ENCODE measurements at places on chromosomes 5 and 9.

DNA sequence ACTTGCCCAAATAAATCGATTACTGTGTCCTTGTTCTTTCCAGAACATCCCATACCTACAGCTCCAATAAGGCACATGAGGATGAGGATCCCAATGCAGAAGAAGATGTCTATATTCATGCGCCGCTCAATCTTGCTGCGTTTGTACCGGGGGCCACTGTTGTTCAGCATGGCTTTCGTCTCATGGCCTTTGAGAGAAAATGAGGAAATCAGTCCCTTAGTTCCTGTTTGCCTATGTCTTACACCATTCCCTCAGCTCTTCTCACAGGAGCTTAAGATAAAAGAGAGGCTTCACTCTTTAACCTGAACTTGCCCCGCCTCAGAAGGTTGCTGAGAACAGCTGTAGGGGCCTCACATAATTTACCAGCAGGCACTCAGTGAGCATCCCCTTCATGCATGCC is 211.6 kb downstream of the ATP10B start:
- no peak for DNase-seq

DNA sequence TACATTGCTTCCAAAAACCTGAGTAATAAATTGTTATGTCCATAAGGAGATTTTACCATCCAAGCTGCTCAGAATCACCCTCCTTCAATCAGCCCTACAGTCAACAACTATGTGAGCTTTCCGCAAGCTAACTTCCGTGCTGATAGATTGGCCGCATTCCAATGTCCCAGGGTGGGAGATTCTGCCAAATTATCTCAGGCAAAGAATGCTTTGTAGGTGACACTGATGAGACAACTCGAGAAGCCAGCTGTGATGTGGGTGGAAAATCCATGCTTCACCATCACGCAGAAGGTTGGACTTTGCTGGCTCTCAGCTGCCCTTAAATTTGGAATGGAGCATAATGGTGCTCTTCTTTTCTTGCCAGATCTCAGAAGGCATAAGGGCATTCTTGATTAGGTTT is 44.9 kb upstream of the HCN1 start:
- no peak for DNase-seq

DNA sequence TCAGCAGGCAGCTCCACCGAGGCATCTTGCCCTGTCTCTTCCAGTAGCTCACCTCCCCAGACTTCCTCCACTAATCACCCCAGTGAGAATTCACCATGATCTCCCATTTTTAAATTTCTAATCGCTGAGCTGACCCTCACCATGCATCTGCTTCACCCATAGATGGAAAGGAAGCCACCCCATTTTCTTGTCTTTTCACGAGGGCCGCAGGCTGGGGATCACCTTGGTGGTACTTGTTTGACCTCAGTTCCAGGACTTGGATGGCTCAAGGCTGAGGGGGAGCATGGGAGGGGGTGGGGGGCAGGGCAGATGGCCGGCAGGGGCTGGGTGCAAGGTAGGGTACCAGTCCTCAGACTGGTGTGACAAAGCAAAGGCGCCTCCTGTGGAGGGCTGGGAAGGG is 3.6 kb downstream of the PROP1 start:
- DNase-seq, result no peak

GRCh38 chr5:33892620-33893137 is 889 bp upstream of the ADAMTS12 start:
- no peak for DNase-seq

DNA sequence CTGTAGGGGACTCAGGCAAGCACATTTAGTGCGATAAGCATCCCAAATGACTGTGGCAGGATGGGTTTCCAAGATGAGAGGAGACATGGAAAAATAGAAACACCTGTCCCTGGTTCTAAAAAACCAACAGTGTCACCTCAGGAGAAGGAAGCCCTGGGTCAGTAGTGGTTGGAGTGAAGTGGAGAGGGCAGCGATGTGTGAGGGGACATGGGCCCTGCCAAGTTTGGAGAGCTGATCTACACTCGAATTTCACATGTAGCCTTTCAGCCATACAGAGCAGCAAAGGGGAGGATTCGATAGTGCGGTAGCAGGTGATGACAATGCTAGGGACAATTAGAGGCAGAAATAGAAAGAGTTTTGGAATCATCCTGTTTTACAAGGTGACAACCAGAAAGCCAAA is 32.6 kb upstream of the LHX2 start:
- no peak for DNase-seq

DNA sequence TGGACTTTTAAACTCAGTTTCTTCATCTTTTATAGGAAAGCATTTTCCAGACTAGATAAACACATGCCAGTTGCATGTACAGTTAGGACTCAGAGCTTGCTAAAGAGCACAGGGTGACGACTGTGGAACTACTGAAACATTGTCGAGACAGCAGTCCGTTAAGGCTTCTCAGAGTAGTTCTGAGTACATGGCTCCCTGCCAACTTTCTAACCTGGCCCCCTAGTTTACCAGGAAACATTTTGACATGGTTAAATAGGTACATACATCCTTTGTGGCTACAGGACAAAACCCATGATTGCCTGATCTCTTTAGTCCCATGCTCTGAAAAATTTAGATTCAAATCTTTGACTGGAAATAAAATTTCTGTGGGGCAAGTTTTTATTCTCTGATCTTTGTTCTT is 129.7 kb downstream of the SLF1 start:
- DNase-seq, result no peak

GRCh38 chr5:139847790-139848507 is 52.3 kb downstream of the PSD2 start:
- peak; percentile 66 for DNase-seq

- DNase-seq, result no peak
These were observed 209.5 kb downstream of the DCP2 start for GRCh38 chr5:113186061-113186460.

DNA sequence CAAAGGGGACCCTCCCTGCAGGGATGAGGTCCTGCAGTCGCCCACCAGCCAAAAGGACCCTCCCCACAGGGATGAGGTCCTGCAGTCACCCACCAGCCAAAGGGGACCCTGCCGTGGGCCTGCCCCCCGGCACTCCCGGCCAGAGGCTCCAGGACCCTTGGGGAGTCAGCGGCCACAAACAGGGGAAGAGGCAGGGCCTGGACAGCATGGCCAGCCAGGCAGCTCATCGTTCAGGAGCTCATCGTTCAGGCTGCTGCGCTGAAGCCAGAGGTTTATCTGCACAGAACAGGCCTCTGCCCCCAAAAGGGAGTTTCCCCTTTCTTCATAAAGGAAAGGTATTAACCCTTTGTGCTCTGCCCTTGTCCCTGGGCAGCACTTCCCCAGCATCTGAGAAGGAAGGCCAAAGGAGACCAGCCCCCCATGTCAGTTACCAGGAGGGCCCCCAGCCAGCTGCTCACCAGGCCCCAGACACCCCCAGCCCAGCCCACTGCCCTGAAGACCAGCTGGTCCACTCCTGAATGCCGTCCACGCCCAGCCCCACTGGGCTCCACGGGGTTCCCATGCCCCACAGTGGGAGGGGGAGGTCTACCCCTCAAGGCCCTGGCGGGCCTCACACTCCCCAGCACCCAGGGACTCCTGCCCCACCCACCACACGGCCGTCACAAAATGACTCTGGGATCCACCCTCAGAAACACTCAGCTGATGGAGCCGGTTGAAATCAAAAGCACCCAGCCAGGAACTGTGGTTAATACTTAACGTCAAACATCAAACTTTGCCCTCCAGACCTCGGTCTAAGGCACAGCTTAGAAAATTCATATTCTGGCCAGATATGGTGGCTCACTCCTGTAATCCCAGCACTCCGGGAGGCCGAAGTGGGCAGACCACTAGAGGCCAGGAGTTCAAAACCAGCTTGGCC is 6.3 kb downstream of the SLC12A7 start:
- DNase-seq, result no peak

GRCh38 chr5:146466521-146467349 is 19.6 kb downstream of the TCERG1 start:
- DNase-seq, result no peak

GRCh38 chr5:674630-675011 is 18.5 kb downstream of the TPPP start:
- DNase-seq, result no peak

- no peak for DNase-seq
These were observed 78.0 kb downstream of the PTCH1 start for GRCh38 chr9:95438561-95439357.

DNA sequence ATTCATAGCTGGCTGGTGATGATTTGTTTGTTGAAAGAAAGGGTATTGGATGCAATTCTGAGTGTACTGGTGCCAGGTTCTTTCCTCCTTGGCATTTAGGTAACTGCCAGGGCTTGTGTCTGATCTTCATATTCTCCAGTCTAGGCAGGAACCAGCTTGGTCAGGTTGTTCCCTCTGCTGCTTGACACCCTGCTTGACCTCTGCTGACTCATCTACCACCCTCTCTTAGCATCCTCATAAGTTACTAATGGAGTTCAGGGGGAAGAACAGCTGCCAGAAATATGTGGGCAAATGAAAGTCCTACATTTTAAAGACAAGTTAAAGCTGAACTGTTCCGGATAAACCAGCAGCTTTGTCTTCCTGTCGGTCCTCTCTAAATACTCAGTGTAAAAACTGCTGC is 116.1 kb upstream of the TNC start:
- no peak for DNase-seq

GRCh38 chr5:1107167-1108022 is 4.5 kb downstream of the SLC12A7 start:
- no peak for DNase-seq

- no peak for DNase-seq
These were observed 1181.7 kb downstream of the EFNA5 start for GRCh38 chr5:106489004-106489403.

DNA sequence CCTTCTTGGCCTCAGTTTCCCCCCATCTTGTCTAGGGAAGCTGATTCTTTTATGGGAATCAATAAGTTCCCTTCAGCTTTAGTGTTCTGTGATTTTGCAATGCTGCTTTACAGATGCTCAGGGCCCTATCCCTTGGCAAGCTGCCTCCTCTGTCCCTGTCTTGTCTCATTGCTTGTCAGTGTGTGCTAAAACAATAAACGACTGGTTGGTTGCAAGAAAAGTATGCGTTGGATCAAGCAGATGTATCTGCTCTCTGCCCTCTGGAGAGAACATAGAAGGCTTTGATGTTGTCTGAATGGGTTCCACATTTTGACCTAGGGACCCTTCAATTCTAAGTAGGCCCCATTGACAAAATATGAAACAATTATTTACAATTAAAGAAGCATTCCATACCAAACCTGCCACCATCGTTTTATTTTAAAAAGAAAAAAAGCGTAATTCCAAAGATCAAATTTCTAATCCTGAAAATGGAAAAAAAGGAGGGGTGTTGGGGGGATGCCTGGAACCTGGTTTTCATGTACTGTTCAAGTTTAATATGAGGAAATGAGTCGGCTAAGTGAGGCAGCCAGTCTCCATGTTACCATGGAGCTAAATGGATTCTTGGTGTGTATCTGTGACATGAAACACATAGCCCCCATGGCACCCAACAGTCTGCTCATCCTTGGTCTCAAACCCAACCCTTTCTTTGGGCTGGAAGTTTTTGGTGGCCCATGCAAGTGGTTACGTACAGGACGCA is 31.2 kb upstream of the TARS1 start:
- no peak for DNase-seq

- no peak for DNase-seq
These were observed 18.7 kb downstream of the IFT74 start for GRCh38 chr9:26974927-26975326.

- DNase-seq, result no peak
These were observed 17.8 kb downstream of the TBCA start for GRCh38 chr5:77758141-77758938.

DNA sequence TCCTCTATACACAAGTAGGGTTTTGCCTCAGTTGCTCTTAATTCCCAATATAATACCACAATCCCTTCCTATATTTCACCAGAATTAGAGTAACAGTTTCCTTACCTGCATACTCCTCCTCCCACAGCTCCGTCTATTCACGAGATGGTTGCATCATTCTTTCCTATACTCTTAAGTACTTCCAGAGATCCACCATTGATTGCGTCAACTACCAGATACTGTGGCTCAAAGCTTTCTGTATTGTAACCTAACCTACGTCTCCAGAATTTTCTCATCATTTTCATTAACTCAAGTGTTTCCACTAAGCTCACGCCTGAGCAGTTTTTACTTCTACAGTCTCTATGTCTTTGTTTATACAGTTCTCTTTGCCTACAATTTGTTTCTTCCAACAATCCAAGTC is 31.2 kb upstream of the MINAR2 start:
- no peak for DNase-seq

- DNase-seq, result no peak
These were observed 1568.5 kb upstream of the WWC1 start for GRCh38 chr5:166722939-166723338.

DNA sequence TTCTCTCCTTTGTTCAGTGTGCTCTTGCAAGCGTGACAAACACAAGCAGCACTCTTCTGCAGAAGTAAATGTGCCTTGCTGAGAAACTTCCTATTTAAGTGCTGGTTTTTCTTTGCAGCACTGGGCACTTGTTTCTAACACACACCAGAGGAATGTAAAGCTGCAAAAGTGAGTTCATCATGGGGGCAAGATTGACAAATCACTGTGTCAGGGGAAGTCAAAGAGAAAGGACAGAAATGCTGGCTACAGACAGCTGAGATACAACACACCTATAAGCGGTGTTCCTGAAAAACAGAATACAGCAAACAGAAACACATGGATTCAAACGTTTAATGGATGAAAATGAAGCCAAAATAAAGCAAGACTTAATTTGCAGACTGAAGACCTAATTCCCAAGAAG is 19.6 kb downstream of the ROR2 start:
- no peak for DNase-seq

DNA sequence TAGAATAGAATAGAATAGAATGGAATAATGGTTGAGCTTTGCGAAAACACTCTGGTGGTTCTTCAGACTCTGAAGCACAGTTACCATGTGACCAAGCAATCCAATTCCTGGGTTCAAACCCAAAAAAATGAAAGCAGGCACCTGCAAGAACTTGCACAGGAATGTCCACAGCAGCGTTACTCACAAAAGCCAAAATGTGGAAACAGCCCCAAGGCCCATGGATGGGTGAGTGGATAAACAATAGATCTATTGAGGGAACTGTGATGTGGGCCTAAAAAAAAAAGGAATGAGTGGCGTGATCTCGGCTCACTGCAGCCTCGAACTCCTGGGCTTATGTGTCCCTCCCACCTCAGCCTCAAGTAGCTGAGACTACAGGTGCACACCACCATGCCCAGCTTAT is 21.4 kb upstream of the TMEM250 start:
- DNase-seq, result no peak
